ENCODE measurements at places on chromosomes 7 and 10.

DNA sequence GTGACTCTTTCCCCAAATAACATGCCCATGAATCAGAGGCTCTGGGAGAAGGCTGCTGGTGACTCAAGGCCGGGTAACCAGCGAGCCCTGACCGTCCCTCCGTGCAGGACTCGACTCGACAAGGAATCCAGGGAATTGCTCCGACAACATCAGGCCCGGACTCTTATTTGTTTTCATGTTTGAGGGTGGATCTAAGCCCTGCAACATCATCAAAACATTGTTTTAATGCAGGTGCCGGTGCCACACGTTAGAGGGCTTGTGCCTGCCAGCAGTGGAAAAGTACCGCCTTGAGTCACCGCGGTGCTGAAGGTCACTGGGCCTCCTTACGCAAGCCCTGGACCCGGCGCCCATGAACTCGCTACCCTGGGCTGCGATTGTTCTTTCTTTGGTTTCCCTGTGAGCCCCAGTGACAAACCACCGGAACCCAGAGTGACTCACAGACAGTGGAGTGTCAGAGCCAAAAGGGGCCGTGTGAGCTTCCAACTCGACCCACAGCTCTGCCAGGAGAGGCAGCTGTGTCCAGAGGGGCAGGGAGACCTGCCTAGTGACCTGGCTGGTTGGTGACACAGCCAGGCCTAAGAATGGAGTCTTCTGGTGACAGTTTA lies 139.4 kb upstream of the SHH start:
- DNase-seq, result no peak

DNA sequence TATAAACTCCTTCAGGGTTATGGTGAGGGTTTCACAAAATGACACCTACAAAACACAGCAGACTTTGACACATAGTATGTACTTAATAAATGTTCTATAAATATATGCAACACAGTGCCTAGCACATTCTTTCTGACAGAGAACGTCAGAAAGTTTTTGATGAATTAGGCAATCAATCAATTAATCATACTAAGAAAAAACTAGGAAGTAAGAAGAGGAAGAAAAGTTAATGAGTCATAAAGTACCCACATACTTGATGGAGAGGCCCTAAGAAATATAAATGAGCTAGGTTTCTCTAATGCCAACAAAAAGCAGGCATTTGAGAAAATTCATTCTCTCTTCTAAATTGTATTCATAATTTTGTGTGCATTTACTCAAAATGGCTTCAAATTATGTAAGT lies 192.7 kb upstream of the VWC2 start:
- DNase-seq, result no peak

DNA sequence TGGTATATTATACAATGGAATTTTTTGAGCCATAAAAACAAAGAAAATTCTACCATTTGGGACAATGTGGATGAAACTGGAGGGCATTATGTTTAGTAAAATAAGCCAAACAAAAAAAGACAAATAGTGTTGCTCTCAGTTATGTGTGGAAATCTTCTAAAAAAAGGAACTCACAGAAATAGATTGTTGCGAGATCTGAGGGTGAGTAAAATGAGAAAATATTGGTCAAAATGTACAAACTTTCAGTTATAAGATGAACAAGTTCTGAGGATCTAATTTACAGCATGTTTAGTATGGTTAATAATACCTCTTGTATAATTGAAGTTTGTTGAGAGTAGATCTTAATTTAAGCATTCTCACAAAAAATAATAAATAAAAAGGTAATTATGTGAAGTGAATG lies 291.2 kb downstream of the KIF20B start:
- DNase-seq, result no peak

DNA sequence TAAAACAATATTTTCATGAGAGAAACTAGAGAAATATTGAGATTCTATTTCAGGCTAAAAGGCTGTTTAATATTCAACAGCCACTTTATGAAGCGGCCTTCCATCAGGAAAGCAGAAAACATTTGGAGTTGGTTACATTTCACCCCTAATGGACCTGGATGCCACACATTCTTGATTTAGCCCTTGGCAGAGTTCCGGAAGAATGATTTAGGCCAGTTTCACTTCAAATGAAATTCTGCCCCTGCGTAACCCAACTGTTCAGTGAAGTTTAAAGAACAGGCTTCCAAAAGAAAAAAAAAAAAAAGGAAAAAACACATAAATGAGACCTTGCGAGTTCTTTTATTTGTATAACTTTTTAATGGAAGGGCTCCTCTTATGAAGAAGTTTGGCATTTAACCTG lies 239.2 kb upstream of the AKR1E2 start:
- no peak for DNase-seq

- DNase-seq, result no peak
Observed at GRCh38 chr7:28871631-28872030, 86.5 kb downstream of the TRIL start.

GRCh38 chr10:4885162-4885561 lies 59.2 kb downstream of the AKR1E2 start:
- DNase-seq, result no peak

DNA sequence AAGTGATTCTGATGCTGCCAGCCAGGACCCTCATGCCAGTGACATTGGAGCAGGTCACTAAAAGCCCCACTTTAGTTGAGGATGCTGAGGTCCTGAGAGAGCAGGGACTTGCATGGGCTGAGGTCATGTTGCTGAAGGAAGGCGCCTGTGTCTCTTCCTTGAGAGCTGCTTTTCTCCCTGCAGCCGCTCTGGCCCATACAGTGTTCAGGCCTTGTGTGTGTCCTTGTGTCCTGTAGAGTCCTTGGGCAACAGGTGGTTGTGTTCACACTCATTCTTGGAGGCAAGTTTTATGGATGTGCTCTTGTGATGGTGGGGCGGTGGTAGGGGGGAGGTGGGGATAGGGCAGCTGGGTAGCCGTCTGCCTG lies 33.3 kb downstream of the TSPAN14 start:
- DNase-seq, result no peak

DNA sequence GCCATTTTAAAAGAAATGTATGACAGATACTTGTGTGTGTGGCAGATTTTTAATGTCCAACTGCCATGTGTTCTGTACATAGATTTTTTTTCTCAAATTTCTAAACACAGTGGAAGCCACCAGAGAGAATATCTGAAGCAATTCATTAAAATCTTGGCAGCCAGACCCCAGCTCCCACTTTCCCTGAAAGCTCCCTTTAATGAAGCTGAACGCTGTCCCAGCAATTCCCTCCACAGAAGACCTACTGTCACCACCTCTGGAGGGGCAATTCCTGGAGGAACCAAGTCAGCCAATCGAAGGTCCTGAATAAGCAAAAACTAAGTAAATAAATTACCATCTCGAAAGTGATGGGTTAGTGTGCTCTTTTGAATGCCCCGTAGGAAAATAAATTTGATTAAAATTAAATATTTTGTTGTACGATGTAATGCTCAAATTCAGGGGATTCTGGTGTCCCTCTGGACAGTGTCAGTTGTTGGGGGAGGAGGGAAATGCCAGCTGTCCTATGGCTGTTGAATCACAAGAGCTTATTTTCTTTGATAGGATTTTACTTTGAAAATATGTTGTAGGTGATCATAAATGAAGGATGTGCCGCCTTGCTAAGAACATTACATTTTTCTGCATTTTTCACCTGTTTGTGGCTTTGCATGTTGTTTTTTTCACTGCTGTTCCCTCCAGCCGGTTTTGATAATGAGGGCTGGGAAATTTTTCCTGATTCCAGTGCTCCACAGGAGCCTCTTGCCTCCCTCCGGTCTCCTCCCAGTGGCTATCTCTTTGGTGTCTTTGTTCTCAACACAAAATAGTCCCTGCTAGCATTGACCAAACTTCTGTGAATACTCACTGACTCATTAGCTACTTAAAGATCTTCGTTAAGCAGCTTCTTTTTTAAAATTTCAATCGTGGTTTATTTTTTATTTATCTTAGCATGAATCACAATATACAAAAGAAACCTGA lies 9.2 kb upstream of the GSAP start:
- no peak for DNase-seq

DNA sequence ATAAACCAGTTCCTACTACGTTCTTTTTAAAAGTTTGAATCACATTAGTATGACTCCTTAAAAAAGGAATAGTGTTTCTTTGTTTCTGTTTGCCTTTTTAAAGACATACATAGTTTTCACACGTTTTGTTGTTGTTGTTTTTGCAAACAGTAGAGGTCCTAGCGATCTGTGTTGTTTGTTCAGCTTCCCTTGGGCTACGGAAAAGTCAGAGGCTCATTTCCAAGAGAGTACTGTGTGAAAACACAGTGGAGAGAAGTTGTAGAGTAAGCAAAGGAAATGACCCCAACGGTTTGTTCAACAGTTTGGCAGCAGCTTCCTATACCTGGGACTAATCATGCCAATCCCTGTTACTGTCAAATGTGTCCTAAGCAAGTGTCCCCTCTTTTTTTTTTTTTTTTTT lies 87.1 kb upstream of the STEAP1 start:
- DNase-seq, result no peak

DNA sequence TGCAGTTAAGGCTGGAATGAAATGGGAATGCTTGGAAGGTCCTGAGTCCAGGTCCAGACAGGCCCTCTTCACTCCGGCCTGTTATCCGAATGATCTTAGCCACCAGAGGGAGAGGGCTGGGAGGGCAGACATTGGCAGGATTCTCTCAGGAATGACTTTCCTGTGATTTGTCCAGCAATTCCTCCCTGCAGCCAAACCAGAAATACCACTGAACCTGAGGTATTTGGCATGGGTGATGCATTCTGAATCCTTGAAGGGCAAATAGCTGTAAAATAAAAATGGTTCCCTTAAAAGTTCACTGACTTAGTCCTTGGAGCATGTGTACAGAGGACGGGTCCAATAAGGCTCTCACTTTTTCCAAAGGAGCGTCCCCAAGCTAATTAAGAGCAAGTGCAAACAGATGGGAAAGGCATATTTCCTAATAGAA lies 77.5 kb upstream of the HABP2 start:
- no peak for DNase-seq

GRCh38 chr7:90720984-90721760 lies 125.1 kb downstream of the CDK14 start:
- no peak for DNase-seq

GRCh38 chr10:93081834-93082233 lies 8.1 kb downstream of the CYP26A1 start:
- no peak for DNase-seq

DNA sequence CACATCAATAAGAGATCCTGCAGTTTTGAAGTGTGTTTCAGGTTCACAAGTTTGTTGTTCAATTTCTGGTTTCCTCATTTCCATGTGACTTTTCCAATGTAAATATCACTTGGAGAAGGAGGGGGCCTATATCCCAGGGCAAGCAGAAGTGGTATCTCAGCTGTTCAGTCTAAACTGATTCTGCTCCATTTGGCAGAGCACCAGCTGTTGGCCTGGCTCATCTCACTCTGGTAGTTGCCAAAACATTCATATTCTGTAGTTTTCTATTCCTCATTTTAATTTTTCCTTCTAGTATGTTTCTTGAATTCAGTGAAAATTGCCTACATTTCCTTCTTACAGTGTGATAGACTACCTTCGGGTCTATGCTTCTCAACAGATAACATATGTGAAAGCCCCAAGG lies 101.8 kb upstream of the TAC1 start:
- no peak for DNase-seq

DNA sequence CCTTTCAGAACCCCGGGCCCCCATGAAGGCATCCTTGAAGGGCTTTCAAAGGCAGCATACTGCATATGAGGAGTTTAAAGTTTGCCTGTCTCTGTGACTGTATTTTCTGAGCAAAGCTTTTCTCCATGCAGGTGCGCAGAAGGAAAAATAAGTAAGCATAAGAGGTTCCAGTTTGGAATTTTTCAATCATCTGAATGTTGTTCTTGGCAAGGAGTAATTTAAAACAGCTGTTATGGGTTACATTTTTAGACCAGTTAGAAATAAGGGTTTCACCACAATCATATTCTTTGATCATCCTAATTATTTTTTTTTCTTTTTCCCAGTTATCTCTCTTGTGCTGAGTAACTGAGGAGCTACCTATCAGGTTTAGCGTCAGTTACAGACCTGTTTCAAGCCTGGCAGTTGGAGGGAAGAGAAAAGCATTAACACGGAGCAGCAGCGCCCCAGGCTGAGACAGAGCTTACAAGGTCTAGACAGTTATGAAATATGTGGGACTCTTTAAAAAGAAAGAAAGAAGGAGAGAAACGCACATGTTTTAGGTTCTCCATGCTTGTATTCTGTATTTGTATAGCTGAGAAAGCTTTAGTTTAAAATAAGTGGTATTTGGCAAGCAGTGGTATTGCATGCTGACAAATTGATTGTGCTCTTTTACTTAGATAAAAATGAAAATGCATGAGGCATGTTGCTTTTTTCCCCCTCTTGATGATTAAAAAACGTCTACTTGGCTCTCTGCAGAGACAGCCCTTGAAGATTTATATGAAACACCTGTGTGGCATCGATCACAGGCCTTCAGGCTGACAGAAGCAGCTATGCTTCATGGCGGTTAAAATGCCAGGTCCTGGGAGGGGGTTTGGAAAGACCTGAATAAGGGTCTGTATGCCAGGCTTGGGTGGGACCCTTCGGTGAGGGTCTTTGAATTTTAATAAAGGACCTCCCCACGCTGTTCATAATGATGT lies 157.6 kb downstream of the GRK5 start:
- DNase-seq, result no peak

GRCh38 chr7:70951271-70951962 lies 180.5 kb upstream of the GALNT17 start:
- DNase-seq, result no peak

- DNase-seq, result no peak
Observed at GRCh38 chr10:120115959-120116358, 223.4 kb downstream of the SEC23IP start.

DNA sequence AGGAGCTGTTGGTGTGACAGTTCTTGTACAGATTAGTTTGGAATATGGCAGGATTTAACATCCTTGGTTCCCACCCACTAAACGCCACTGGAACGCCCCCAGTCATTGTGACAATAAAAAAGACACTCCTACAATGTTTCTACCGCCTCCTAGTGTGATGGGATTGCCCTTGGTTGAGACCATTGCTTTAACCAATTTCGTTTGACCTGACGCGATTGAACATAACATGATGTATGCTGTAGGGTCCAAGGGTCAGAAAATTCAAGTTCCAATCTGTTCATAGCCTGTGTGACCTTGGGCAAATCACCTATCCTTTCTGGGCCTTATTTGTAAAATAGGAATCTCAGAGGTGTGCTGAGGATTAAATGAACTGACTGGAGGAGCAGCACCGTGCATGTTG lies 12.5 kb downstream of the MXI1 start:
- no peak for DNase-seq

- DNase-seq, result no peak
Observed at GRCh38 chr10:113381981-113382509, 170.8 kb upstream of the HABP2 start.

DNA sequence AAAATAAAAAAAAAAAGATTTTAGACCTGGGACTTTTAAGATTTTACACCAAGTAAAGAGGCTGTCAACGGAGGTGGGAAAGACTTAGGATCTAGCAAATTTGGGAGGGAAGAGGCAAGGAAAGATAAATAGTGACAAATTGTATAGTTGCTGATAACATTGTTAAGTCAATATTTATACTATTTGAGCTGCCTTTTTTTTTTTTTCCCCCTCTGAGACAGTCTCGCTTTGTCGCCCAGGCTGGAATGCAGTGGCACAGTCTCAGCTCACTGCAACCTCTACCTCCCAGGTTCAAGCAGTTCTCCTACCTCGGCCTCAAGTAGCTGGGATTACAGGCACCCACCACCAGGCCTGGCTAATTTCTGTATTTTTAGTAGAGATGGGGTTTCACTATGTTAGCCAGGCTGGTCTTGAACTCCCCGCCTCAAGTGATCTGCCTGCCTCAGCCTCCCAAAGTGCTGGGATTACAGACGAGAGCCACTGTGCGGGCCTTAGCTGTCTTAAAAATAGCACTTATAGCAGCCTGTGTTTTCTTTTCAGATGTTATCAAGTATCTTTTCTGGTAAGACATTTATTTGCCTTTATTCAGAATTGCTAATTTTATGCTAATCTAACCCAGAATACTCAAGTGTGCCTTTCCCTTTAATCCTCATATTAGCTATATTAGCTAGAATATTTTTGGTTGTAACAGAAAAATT lies 94.5 kb downstream of the MMRN2 start:
- DNase-seq, result no peak
